ENCODE measurements at places on chromosomes 6 and 20.
A peak's percentile ranks its signal among the peaks of the same experiment; 100 is the strongest.

DNA sequence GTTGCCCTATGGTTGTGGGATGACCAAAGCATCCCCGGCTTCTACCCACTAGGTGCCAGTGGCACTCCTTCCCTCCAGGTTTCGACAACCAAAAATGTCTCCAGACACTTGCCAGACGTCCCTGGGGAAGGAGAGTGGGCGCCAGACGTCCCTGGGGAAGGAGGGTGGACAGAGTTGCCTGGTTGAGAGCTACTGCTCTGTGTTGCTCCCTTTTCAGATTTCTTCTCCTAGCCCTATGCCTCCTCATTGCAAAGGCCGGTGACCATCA, 13.1 kb downstream of the LRRC73 start:
- no peak for DNase-seq

GRCh38 chr20:24942679-24943078, 6.4 kb upstream of the CST7 start:
- no peak for DNase-seq

- DNase-seq, result no peak
These were observed 537 bp downstream of the CSTF1 start for GRCh38 chr20:56392881-56393482.

- no peak for DNase-seq
These were observed 4.4 kb downstream of the CSNK2A1 start for GRCh38 chr20:539191-539590.

- no peak for DNase-seq
These were observed 46.3 kb upstream of the PTPRT start for GRCh38 chr20:43235998-43236397.

DNA sequence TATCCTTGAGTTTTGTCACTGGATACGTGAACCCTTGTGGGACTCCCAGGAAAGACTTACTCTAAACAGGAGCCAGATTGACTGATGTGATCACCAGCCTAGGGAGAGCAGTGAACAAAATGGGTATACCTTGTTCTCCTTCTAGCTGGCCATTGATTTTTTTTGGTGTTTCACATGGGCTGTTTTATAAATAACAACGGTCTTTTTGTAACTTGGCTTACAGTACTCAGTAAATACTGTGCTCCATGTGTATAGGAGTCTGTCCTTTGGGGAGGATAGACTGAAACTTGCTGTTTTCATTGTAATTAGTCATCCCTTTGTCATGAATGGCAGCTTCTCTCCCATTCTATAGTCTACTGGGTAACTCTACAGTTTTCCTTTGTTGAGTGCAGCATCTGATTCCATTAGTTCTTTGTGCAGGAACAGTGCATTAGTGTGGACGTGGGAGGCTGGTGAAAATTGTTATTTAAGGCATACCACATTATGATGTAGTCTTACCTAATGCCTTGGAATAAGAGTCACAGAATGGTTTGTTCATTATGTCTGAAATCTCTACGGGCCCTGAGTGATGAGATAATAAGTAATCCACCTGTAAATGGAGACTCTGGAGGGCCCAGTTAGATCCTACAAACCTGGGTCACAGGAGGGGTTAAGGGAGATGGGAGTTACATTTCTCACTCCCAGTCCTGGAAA, 89.5 kb downstream of the TIAM2 start:
- DNase-seq, result no peak

- no peak for DNase-seq
These were observed 220.5 kb upstream of the SSTR4 start for GRCh38 chr20:22814471-22815205.

DNA sequence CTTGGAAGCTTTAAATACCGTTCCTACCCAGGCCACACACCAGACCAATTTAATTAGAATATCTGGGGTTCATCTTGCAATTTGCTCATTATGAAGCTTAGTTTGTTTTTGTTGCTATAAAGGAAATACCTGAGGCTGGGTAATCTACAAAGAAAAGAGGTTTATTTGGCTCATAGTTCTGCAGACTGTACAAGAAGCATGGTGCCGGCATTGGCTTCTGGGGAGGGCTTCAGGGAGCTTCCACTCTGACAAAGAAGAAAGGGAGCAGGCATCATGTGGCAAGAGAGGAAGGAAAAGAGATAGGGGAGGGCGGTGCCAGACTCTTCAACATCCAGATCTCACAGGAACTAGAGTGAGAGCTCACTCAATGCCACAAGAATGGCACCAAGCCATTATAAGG, 73.6 kb downstream of the RNF182 start:
- DNase-seq, result no peak

DNA sequence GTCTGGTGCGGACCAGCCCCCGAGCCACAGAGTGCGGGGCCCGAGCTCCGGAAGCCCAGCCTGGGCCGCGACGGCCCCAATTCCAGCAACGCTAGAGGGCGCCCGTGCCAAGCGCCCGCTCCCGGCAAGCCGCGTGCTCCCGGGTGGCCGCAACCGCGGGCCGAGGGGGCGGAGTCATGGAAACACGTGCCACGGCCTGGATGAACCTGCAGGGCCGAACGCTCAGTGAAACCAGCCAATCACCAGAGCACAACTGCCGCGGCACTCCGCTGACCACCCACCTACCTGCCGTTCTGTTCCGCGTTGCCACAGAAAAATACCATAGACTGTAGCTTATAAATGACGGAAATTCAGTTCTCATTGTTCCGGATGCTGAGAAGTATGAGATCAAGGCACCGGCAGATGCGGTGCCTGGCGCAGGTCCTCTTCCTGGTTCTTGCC, 85.7 kb upstream of the FOXC1 start:
- peak; percentile 51 for DNase-seq

DNA sequence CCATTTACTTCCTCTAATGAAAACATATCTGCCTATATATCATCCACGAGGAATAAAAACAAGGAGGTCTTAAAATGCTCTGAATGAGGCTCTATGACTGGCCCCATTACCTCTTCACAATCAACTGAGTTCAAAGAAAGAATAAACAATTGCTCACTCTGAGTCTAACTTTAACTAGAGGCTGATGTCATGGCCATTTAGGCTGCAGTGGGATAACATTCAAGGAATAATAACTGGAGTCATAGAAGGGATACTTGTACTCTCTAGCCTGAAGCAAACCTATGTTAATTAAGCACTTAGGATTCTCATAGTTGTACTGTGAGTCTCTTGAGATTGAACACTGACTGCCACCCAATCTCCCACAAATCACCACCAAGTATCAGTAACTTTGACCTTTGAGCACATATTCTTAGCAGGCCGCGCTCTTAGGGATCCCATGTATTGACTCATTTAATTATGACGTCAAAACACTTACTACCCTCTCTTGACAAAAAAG, 70.2 kb downstream of the PERP start:
- no peak for DNase-seq

All from SHP77 (cell line).